ENCODE measurements at places on chromosomes 5 and 9. TPM values are rescaled to one million over a fixed set of nuclear protein-coding genes. Genes with fewer than 3 reads are reported as not detected.

The CDH18 gene
- 0.60 TPM for total RNA-seq

The LRRTM2 gene
- not detected for total RNA-seq

The ANKRD34B gene
- total RNA-seq = not detected

The C6 gene
- total RNA-seq = 10.0 TPM

The RBM22 gene
- 29.6 TPM for total RNA-seq

The RLN2 gene
- total RNA-seq = not detected

The LCN1 gene
- total RNA-seq = not detected

The IL13 gene
- not detected for total RNA-seq

The SLC25A2 gene
- not detected for total RNA-seq

The MRPS2 gene
- total RNA-seq = 34.1 TPM
